ENCODE measurements at places on chromosomes 5 and 9.

GRCh38 chr5:50463047-50463446 lies 22.0 kb upstream of the EMB start:
- DNase-seq = no peak

GRCh38 chr5:106415541-106415940 lies 1255.2 kb downstream of the EFNA5 start:
- DNase-seq = peak; percentile 84

DNA sequence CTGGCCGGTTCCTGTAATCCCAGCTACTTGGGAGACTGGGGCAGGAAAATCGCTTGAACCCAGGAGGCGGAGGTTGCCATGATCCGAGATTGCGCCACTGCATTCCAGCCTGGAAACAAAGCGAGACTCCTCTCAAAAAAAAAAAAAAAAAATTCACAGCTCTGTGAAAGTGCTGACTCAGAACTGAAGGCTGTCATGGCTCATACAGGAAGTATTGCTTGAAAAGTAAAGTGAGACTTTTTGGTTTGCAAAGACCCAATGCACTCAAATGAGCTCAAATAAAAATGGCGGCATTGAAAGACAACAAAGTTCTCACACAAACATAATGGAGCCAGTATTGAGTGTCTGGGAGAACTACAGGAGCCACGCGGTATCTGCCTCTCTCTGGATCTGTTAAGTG lies 202.1 kb downstream of the FBXL7 start:
- peak; percentile 66 for DNase-seq

GRCh38 chr9:13735181-13735580 lies 455.7 kb upstream of the MPDZ start:
- no peak for DNase-seq

GRCh38 chr5:120991569-120991968 lies 527.5 kb downstream of the PRR16 start:
- no peak for DNase-seq

DNA sequence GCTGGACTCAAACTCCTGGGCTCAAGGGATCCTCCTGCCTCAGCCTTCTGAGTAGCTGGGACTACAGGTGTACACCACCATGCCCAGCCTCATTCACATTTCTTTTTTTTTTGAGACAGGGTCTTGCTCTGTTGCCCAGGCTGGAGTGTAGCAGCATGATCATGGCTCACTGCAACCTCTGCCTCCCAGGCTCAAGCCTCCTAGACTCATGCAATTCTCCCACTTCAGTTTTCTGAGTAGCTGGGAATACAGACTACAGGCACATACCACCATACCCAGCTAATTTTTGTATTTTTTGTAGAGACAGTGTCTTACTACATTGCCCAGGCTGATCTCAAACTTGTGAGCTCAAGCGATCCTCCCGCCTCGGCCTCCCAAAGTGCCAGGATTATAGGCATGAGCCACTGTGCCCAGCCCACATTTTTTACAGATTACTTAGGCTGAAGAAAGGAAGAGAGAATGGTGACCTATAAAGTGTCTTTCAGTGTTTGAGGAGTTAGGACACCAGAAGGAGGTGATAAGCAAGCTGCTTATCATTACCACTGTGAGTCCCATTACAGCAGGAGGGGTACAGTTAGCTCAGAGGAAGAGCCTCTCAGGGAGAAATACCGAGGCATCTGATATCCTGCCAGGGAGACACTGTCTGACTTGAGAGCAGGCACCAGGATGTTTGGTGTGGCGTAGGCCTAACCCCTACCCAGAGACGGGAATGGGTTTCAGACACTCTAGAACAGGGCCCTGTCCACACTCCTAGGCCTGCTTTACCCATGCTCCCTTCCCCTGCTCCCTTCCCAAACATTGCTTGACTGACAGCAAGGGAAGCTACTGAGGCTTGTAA lies 9.7 kb downstream of the FAXDC2 start:
- no peak for DNase-seq

DNA sequence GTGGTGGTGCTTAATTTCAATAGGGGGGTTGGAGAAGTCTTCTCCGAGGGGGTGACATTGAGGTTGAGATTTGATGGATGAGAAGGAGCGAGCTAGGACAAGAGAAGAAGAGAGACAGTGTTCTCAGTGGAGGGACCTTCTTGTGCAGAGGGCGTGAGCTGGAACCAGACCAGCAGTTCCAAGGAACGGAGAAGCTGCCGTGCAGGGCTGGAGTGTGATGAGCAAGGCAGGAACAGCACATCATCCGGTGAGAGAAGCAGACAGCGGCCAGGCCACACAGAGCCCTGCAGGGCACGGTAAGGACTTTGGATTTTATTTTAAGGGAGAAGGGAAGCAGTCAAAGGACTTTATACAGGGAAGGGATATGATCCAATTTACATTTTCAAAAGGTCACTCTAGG lies 206.9 kb downstream of the MELK start:
- no peak for DNase-seq

GRCh38 chr9:133120501-133121197 lies 391 bp downstream of the RALGDS start:
- no peak for DNase-seq

GRCh38 chr9:17116400-17116837 lies 18.4 kb upstream of the CNTLN start:
- peak; percentile 55 for DNase-seq

GRCh38 chr5:75574791-75575190 lies 36.5 kb upstream of the ANKDD1B start:
- no peak for DNase-seq

DNA sequence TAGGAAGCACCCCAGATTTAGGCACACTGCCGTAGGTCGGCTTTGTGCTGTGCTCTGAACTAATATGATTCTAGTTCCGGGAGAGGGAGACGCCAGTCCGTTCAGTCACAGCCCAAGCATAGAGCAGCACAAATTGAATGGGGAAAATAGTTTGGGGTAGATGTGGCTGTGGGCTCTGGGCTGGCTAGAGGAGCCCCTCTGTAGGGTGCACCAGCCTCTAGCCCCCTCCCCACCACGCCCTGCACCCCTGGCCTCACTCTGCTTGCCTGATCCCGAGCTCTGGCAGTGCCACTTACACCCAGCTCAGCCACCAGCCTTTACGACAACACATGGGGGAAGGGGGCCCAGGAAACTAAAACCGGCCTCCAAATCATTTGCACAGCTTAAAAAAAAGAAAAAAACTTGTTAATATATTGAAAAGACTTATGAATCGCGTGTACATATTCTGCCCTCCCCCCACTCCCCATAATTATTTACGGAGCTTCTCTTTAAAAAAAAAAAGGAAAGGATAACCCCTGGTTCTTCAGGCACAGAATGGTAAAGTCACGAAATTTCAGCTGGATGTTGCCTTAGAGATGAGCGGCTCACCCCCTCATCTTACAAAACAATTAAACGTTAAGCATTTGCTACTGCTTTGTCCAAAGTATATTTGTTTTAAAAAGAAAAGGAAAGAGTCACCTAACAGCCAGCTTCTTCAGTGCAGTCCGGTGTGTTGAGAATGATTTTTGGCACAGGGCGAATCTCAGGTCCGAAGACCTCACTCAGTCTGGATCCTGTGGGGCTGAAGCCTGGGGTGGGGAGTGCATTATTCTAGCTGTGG lies 3.5 kb downstream of the LMX1B start:
- no peak for DNase-seq

DNA sequence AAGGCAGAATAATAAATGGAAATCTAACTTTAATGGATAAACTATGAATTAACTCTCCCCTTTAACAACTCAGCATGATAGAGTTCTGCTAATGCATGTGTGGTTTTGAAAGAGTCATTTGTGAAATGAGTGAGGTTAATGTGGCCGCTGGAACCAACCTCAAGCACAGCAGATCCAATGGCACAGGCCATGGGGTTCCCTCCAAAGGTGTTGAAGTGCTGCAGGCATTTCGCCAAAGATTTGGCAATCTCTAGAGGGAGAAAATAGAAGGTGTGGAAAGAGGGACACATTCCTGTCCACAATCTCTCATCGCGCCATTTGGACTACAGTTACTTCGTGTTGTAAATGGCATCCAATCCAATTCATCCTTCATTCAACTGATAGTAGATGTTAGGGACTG lies 35.0 kb downstream of the AGXT2 start:
- peak; percentile 30 for DNase-seq

DNA sequence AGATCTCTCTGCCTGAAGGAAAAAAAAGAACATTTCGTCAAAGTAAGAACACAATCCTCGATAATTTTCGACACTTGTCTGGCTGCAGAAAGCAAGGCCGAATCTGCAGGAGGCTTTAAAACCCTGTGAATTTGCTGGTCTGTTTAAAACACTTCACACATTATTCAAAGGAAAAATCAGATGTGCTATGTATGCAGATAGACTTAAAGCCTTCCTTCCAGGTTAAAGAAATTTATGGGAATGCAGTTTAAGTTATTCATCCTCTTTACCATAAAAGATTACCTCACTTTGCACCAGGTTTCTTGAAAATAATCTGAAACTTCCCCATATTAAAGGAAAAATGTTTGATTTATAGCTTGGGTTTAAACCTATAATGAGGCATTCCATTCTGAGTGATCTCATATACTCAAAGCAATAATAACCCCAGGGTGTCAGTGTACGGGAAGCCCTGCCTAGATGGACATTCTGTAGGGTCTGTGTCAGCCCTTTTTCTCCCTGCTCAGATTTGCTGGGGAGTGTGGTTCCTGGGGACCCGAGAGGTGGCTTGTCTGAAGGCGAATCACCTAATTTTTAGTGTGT lies 323.5 kb upstream of the SLC24A2 start:
- peak; percentile 5 for DNase-seq

- peak; percentile 12 for DNase-seq
Observed at GRCh38 chr9:5718296-5719032, 89.6 kb downstream of the RIC1 start.

GRCh38 chr9:134605966-134606357 lies 35.6 kb upstream of the COL5A1 start:
- DNase-seq = no peak

- no peak for DNase-seq
Observed at GRCh38 chr5:170161069-170161468, 55.4 kb downstream of the FOXI1 start.

DNA sequence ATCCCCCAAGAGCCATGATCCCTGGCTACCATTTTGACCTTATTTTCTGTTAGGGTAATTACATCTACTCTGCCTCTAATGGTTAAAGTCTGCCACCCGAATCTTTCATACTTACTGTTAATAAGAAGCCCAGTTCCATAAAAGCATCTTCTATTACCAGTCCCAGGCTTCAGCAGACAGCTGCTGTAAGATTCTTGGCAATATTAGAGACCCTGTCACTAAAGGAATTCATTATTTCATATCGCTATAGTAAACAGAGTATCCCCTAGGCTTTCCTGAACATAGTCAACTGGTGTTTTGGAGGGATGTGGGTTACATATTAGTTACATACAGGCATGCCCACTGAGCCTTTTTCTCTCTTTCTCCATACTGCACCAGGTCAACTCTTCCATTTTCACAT lies 608.7 kb upstream of the SEMA6A start:
- DNase-seq = no peak

GRCh38 chr5:137831526-137831925 lies 36.1 kb upstream of the MYOT start:
- no peak for DNase-seq

- DNase-seq = no peak
Observed at GRCh38 chr5:158747816-158748432, 351.8 kb downstream of the EBF1 start.

GRCh38 chr5:137115152-137115551 lies 384.0 kb downstream of the SPOCK1 start:
- no peak for DNase-seq

Measured in M059J (cell line).